ENCODE measurements at places on chromosomes 7 and 10. TPM values are rescaled to one million over a fixed set of nuclear protein-coding genes. Genes with fewer than 3 reads are reported as not detected.

Gene PTPN12
- 61.8 TPM for total RNA-seq

Gene CCDC136
- 1.8 TPM for total RNA-seq

Gene UNC5B
- total RNA-seq: 0.87 TPM

Gene CHST15
- 9.0 TPM for total RNA-seq

Gene TBC1D12
- total RNA-seq: 4.6 TPM

Gene UPK3B
- 20.2 TPM for total RNA-seq

Gene GJD4
- not detected for total RNA-seq

Gene HOXA7
- 4.9 TPM for total RNA-seq
